ENCODE measurements at places on chromosomes 7 and 10.

DNA sequence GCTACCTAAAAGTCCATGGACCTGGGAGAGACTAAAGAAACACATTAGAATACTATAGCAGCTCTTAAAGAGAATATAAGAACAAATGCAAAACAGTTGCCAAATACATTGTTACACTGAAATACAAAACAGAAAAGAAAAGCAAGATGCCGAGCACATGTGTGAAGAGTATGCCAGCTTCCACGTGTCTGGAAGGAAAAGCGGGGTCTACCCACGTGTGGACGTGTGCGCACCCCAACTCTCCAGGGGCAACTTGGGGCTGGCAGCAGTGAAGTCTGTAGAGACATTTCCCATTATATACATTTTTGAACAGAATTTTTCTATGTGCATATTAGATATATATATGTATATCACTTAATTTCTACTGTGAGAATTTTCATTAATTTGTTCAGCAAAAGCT is 6.2 kb downstream of the VIPR2 start:
- no peak for DNase-seq

DNA sequence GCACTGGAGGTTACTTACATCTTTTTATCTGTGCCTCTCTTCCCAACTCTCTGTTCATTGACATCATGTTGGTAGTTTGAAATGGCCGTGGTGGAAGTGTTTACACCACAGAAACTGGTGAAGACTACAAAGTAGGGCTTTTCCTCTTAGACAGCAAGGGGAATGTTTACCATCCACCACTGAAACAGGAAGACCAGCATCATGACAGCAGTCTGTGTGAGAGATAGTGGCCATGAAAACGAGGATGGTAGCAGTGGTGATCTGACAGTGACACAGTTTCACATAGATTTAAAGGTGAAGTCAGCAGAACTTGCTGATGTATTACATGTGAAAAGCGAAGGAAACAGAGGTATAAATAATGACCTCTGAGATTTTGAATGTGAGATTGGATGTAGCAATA is 115.7 kb downstream of the CCDC71L start:
- no peak for DNase-seq

DNA sequence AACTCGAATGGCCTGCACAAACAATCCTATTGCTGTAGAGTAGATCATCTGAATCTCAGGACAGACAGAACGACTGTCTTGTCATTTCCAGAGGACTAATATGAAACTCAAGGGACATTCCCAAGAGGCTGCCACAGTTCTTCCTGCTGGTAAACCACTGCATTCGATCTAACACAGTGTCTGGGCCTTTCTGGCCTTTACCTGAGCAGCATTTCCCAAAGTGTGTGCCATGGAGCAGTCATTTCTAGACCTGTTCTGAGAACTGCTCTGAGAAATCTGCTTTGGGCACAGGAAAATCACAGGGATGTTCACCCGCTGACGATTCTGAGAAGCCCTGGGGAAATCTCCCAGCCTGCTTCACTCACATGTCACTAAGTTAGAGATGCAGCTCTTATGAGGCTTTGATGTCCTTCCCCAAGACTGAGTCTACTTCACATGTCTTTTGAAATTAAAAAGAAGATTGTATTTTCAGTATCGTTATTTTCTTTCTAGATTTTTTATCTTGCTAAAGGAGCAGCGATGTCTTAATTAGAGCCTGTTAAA is 18.4 kb downstream of the GPNMB start:
- no peak for DNase-seq

DNA sequence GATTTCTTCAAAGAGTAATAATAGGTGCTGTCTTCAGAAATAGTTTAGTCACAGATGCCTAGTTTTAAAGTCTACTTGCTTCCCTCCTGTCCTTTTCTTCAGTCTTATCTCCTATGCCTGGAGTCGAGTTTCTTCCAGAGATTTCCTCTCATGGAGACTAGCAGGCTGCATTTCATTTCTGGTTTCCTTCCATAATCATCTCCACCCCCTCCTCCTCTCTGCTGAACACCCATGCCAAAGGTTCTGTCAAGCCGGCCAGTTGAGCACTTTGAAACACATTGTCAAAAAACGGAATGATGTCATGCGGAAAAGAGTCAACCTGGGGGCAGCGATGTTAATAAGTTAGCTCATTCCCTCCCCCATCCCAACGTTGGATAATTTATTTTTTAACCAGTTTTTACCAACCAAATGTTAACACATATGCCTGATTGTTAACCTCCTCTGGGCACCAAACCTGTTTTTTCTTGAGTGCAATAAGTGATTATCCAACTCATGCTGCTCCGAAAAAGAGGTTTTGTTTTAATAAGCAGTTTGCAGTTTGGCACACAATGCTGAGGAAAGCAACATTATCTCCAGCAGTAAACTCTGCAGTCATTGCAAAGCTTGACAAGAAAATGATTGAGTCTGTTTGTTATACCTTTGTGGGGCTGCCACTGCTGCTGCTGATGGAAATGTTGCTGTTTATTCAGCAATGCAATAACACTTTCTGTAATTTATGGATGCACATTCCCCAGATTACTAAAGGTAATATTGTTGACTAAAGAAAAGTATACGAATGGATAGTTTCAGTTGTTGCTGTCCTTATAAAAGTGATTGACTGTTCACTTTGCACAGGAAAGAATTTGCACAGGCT is 161.6 kb downstream of the LRMDA start:
- no peak for DNase-seq

GRCh38 chr7:15174485-15174884 is 271.9 kb upstream of the DGKB start:
- no peak for DNase-seq

GRCh38 chr10:44035474-44036197 is 349.3 kb downstream of the CXCL12 start:
- no peak for DNase-seq

DNA sequence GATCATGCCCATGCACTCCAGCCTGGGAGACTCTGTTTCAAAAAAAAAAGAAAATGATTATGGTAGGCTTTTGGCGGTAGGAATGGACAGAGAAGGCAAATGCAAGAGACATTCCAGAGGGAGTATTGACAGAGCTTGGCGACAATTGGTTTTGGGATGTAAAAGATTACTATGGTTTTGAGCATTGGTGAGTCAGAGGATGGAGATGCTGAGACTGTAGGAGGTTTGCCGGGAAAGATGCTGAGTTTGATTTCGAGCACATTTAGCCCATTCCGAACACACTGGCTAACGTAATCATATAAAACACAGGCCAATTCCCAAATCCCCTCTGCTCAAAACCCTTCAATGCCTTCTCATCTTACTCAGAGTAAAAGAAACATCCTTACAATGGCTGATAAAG is 161.6 kb upstream of the MKLN1 start:
- DNase-seq, result no peak

- DNase-seq, result no peak
Measured at GRCh38 chr10:122181876-122182275, 89.2 kb upstream of the BTBD16 start.
